ENCODE measurements at places on chromosomes 11 and 22. TPM values are rescaled to one million over a fixed set of nuclear protein-coding genes. Genes with fewer than 3 reads are reported as not detected.

Gene PIK3C2A
- 22.1 TPM for total RNA-seq

Gene NRGN
- total RNA-seq, result 9.6 TPM

Gene FOLH1
- 0.78 TPM for total RNA-seq

Gene MMP27
- total RNA-seq, result not detected

Gene CCDC89
- 2.7 TPM for total RNA-seq

Gene FAM227A
- total RNA-seq, result 0.48 TPM

Gene SNAP29
- 11.5 TPM for total RNA-seq

Gene OR52K2
- total RNA-seq, result not detected

Gene APOA4
- total RNA-seq, result not detected

Gene SCN4B
- total RNA-seq, result 0.56 TPM

Gene CCDC188
- total RNA-seq, result not detected

Gene TMPRSS4
- total RNA-seq, result not detected

Gene CST6
- 22.1 TPM for total RNA-seq

Gene TLCD5
- 6.0 TPM for total RNA-seq

Gene FAM181B
- total RNA-seq, result under 0.01 TPM

Gene BATF2
- total RNA-seq, result 1.8 TPM

Gene RRP8
- total RNA-seq, result 11.9 TPM

Gene ANO5
- total RNA-seq, result under 0.01 TPM

Gene ABTB2
- total RNA-seq, result 7.8 TPM

Gene CNGA4
- 0.16 TPM for total RNA-seq

Gene DCDC1
- 0.08 TPM for total RNA-seq

Gene PAAF1
- 12.7 TPM for total RNA-seq

Gene SESN3
- total RNA-seq, result 4.7 TPM

Gene PHF21B
- not detected for total RNA-seq
